Kidney (tissue), 22 donors: ENCODE measurements at places on chromosomes 16 and 17.

DNA sequence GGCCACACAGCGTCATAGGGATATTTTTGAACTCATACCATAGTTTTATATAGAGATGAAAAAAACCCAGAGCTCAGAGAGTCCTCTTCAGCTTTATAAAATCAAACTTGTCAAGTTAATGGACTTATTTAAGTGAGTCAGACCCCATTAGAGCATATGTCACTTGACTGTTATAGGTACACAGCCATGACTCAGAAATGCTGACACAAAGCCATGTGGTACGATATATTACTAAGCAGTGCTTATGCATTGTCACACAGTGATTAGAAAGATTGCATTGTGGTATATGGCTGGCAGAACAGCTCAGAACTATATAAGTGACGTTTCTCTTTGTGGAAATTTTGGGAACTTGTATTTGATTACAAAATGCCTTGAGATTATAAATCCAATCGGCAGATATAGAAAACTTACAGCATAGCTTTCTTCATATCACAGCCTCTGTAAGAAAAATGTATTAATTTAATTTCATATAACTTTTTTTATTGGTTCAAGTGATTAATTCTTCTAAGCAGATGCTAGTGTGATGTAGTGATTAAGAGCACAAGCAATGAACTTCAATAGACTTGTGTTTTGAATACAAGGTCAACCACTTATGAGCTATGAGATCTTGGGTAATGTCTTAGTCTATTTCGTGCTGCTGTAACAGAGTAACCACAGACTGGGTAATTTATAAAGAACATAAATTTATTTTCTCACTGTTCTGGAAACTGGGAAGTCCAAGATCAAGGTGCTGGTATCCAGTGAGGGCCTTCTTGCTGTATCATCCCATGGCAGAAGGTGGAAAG, 25.8 kb upstream of the GINS3 start:
- no peak overlapping the region for H3K27ac ChIP-seq
- no peak for DNase-seq
- H3K4me1 ChIP-seq = no peaks in the 10 kb centered on the region
- H3K36me3 ChIP-seq = no peaks in the 10 kb centered on the region
- no peak overlapping the region for H3K4me3 ChIP-seq

- no peak for DNase-seq
- H3K36me3 ChIP-seq = peaks cover 4% of the 10 kb centered on the region
- no peaks in the 10 kb centered on the region for H3K4me1 ChIP-seq
Measured at GRCh38 chr16:89268585-89268984, 51.1 kb downstream of the ZNF778 start.

DNA sequence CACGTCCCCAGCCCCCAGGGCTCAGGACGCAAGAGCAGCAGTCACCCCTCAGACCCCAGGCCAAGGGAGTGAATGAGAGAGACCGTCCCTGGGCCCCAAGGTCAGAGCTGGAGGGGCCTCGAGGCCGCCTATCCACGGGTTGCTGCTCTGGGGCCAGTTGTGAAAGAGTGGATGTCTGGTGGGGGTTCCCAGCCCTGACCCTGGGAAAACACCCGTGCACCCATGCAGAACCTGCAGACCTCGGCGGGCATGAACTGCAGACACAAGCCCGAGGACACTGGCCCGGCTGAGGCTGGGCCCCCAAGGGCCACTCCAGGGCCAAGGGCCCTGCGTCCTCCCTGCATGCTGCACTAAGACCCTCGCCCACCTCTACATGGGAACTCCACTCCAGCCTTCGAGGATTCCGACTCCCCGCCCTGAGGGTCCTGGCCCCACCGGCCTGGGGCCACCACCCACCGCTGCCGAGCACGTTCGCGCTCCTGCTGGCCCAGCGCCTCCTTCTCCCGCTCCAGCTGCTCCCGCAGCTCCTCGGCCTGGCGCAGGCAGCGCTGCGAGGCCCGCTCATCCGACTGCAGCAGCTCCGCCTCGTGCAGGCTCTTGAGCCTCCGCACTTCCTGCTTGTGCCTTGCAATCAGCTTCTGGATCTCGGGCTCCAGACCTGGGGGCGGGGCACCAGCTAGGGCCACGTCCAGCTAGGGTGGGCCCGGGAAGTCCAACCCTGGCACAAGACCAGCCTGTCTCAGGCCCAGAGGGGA, 27.6 kb upstream of the AATK start:
- H3K27ac ChIP-seq = no peak overlapping the region
- H3K4me3 ChIP-seq = no peak overlapping the region
- no peaks in the 10 kb centered on the region for H3K27me3 ChIP-seq
- no peaks in the 10 kb centered on the region for H3K4me1 ChIP-seq

DNA sequence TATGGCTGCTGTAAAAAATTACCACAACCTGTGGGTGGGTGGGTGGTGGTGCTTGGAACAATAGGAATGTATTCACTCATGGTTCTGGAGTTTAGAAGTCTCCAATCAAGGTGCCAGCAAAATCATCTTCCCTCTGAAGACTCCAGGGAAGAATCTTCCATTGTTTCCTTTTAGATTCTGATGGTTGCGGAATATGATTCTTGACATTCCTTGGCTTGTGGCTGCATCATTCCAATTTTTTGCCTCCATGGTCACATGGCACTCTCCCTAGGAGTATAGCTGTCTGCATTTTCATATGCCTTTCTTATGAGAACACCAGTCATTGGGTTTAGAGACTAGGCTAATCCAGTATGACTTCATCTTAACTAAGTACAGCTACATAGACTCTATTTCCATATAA, 401.0 kb downstream of the HS3ST3B1 start:
- no peaks in the 10 kb centered on the region for H3K36me3 ChIP-seq
- H3K27ac ChIP-seq = no peak overlapping the region
- DNase-seq = no peak
- no peak overlapping the region for H3K4me3 ChIP-seq

- H3K27me3 ChIP-seq = no peaks in the 10 kb centered on the region
- H3K36me3 ChIP-seq = no peaks in the 10 kb centered on the region
- DNase-seq = no peak
- peak overlapping the region; percentile 87 for H3K27ac ChIP-seq
- H3K4me1 ChIP-seq = peaks cover 11% of the 10 kb centered on the region
- peak overlapping the region; percentile 87 for H3K4me3 ChIP-seq
Measured at GRCh38 chr16:74605746-74606520, 981 bp downstream of the GLG1 start.

- H3K4me1 ChIP-seq = peaks cover 8% of the 10 kb centered on the region
- DNase-seq = peak; percentile 93
- H3K4me3 ChIP-seq = no peak overlapping the region
- no peaks in the 10 kb centered on the region for H3K36me3 ChIP-seq
- no peaks in the 10 kb centered on the region for H3K27me3 ChIP-seq
Measured at GRCh38 chr17:48472411-48473281, 42.6 kb upstream of the SKAP1 start.

DNA sequence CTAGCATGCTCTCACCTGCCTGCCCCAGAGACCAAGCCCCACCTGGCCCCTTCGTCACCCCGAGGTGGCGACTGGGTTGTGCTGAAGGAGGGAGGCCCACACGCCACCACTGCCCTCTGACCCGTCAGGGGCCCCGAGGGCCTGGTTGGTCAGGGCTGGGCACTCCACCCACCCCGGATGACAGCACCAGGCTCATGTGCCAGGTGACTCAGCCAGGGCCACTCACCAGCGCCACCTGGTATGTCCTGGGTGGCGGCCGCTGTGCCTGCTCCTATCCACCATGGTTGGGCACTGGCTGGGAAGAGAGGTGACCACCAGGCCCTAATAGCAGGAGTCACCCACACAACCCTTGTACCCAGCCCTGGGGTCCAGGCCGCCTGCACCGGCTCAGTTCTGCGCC, 68.9 kb downstream of the JPH3 start:
- H3K27me3 ChIP-seq = no peaks in the 10 kb centered on the region
- no peaks in the 10 kb centered on the region for H3K4me1 ChIP-seq
- DNase-seq = no peak
- H3K36me3 ChIP-seq = no peaks in the 10 kb centered on the region

DNA sequence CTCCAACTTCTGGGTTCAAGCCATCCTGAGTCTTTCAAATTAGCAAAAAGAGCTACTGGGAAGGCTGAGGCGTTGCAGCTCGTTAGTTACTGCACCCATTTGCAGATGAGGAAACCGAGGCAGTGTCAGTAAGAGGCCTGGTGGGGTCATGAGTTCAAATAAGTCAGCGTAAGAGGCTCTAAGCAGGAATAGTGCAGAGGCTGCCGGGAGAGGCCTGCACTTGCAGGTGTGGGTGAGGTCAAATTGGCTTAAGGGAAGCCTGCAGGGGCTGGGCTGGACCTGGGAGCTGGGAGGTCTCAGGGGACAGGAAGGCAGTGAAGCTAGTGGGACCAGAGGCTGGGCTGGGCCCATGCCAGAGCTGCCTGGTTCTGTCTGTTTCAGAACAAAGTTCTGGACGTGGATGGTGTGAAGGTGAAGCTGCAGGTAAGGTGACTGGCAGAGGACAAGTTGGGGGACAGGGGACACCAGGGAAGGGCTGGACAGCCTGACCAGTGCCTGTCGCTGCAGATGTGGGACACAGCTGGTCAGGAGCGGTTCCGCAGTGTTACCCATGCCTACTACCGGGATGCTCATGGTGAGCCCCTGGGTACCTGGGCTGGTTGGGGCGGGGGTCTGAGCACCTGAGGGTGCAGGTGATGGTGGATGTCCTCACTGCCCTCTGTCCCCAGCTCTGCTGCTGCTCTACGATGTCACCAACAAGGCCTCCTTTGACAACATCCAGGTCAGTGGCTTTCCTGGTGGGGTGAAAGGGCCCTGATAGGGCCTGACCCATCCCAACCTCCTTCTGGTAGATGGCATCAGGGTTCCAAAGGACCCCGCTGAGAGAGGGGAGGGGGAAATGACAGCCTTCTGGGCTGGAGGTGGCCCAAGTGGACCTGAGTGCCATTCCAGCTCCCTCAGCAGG, 3.0 kb downstream of the RAB26 start:
- H3K4me1 ChIP-seq = peaks cover 13% of the 10 kb centered on the region
- peak; percentile 66 for DNase-seq
- no peaks in the 10 kb centered on the region for H3K27me3 ChIP-seq
- no peaks in the 10 kb centered on the region for H3K36me3 ChIP-seq

DNA sequence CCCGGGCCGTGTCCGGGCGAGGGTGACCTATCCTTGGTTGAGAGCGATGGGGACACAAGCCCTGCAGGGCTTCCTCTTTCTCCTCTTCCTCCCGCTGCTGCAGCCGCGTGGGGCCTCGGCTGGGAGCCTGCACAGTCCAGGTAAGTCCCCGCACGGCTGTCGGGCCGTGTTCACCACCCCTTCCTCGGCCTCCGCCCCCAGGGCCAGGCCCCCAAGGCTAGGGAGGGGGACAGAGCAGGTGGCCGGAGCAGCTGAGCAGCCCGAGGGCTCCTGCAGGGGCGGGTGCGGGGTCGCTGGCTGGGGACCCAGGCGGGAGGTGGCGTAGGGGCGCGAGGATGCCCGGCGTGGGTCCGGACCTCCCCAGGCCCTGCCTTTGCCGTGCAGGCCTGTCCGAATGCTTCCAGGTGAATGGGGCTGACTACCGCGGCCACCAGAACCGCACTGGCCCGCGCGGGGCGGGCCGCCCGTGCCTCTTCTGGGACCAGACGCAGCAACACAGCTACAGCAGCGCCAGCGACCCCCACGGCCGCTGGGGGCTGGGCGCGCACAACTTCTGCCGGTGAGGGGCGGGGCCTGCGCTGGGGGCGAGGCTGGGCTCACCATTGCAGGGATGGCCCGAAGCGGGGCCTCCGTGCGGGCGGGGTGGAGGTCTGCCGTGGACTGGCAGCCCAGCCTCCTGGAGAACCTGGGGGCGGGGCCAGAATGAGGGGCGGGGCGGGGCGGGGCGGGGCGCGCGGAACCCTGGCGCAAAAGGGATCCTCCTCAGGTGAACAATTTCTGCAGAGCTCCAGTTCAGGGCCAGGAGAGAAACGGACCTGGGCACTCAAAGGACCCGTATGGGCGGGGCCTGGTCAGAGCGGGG, 631 bp downstream of the KREMEN2 start:
- peak; percentile 86 for DNase-seq
- no peaks in the 10 kb centered on the region for H3K4me1 ChIP-seq
- H3K4me3 ChIP-seq = no peak overlapping the region
- H3K27ac ChIP-seq = no peak overlapping the region

- peaks cover 5% of the 10 kb centered on the region for H3K4me1 ChIP-seq
- peak overlapping the region; percentile 49 for H3K4me3 ChIP-seq
- no peaks in the 10 kb centered on the region for H3K36me3 ChIP-seq
- H3K27ac ChIP-seq = no peak overlapping the region
- DNase-seq = no peak
Measured at GRCh38 chr16:66603537-66604375, 748 bp upstream of the CMTM3 start.

DNA sequence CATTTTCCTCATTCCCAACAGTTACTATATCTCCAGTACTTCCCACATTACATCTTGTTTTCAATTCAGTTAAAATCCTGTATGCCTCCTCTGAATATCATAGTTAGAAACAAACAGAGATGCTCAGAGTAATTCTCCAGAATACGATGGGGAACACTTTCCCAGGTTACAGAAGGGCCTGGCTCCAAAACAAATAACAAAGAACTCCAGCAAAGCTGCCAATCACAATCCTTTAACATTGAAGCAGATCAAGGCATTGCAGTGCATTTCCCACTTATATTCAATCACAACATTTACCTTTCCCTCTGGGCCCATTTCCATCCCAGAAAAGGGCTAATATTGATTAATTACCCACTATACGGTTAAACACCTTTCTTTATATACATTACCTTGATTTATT, 29.4 kb upstream of the PMFBP1 start:
- H3K4me1 ChIP-seq = no peaks in the 10 kb centered on the region
- no peak for DNase-seq
- no peak overlapping the region for H3K27ac ChIP-seq
- H3K27me3 ChIP-seq = no peaks in the 10 kb centered on the region
- H3K36me3 ChIP-seq = no peaks in the 10 kb centered on the region

GRCh38 chr17:337866-338265, 14.7 kb downstream of the RPH3AL start:
- no peak for DNase-seq
- H3K4me1 ChIP-seq = no peaks in the 10 kb centered on the region
- H3K4me3 ChIP-seq = no peak overlapping the region
- no peak overlapping the region for H3K27ac ChIP-seq
- no peaks in the 10 kb centered on the region for H3K36me3 ChIP-seq

DNA sequence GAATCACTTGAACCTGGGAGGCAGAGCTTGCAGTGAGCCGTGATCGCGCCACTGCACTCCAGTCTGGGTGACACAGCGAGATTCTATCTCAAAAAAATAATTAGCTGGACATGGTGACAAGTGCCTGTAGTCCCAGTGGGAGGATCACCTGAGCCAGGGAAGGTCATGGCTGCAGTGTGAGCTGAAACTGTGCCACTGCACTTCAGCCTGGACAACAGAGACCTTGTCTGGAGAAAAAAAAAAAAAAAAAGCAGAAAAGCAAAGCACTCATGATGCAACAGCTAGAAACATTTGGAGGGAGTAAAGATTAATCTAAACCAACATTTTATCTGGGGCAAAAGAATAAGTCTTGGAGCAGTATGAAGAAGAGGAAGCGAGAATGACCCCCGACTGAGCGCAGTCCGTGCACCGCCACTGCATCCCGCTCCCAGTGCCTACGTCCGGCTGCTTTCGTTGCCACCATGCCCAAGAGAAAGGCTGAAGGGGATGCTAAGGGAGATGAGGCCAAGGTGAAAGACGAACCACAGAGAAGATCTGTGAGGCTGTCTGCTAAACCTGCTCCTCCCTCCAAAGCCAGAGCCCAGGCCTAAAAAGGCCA, 8.2 kb downstream of the PRPSAP1 start:
- H3K4me1 ChIP-seq = no peaks in the 10 kb centered on the region
- H3K4me3 ChIP-seq = no peak overlapping the region
- H3K27ac ChIP-seq = no peak overlapping the region
- H3K36me3 ChIP-seq = peaks cover 12% of the 10 kb centered on the region
- H3K27me3 ChIP-seq = no peaks in the 10 kb centered on the region

- peak overlapping the region; percentile 36 for H3K4me3 ChIP-seq
- peaks cover 19% of the 10 kb centered on the region for H3K27me3 ChIP-seq
- H3K27ac ChIP-seq = no peak overlapping the region
- no peaks in the 10 kb centered on the region for H3K36me3 ChIP-seq
Measured at GRCh38 chr17:8122422-8122923, 1.4 kb downstream of the HES7 start.
